AG09319 (cell line): ENCODE measurements at places on chromosomes 11 and 22.

DNA sequence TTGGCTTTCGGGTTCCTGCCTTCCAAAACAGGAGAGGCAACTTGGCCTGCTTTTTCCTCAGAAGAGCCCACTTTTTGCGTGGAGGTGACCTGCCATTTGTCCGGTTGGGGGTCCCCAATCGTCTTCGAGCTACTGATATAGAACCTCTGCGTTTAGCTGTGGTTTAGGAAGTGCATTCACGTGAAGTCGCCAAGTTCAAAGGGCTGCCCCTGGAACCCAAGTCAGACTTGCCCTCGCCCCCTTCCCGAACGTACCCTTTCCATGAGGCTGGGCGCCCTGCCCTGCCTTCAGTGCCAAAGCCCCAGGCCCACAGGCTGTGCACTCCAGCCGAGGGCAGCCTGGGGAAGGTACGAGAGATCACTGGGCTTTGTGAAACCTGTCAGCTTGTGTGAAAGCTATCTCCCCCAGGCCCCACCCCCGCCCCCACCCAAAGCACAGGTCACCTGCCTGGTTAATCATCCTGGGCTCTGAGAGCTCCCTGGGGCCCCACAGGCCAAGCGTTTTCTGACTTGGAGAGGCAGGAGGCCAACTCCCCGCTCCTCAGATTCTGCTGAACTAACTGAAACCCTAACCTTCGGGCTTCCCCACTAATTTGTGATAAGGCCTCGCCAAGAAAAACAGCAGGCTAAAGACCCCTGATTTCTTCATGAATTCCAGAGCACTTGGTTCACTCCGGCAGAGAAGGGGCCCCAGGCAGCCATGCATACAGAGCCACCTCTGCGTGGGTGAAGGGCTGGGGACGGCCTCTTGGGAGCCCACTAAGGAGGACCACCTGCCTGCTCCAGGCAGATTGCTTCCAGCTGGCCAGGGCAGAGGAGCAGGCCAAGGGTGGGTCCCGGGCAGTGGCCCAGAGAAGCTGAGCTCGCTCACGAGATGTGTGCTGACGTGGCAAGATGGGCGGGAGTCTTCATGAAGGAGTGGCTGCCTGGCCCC lies 25.8 kb upstream of the KCNQ1OT1 start:
- peak; percentile 63 for DNase-seq

DNA sequence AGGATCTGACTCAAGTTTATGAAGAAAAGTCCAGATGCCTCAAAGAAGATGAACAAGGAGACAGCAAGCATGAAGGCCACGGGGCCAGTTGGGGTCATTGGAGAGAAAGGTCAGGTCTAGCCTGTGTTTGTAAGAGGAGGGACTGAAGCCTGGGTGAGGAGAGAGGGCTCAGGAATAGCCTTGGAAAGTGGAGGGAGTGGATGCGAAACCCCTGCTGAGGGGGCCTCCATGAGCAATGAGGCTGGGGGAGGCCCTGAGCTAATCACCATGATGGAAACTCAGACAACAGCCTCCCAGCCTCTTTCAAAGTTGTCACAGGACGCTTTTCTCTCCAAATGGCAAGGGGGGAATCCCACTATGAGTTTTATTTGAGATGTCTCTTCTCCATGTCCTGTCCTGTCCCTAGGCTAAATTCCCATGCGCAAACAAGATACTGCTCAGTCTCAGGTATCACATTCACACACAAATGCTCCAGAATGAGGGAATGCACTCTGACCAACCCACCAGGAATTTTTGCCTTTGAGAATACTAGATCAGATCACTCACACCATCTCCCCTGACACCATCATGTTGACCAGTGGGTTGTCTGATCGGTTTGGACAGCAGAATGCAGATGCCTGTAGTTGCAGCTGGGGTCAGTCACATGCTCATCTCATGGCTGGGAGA lies 51.3 kb upstream of the TOP3B start:
- no peak for DNase-seq

- no peak for DNase-seq
Measured at GRCh38 chr11:64608046-64608445, 17.0 kb downstream of the SLC22A12 start.

DNA sequence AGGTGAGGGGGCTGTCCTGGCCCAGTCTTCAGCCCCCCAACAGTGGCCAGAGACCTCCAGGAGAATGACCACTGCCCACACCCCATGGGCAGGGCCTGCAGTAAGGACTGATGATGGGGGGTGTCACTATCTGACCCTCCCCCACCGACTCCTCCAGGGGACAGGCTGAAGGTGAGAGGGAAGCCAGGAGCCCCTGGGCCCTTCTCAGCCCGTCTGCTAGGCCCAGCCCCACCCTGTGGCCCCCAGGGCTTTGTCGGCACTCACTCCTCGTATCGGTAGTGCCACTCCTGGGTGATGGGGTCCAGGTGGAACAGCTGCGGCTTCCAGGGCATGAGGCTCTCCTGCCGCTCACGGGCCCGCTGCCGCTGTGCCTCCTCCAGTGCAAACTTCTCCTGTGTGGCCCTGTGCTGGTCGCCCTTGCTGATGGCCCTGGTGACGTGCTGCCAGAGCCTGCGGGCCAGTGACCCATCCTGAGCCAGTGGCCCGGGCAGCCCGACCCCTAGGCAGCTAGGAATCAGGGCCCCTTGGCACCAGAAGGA lies 35.4 kb upstream of the CARS1 start:
- no peak for DNase-seq

DNA sequence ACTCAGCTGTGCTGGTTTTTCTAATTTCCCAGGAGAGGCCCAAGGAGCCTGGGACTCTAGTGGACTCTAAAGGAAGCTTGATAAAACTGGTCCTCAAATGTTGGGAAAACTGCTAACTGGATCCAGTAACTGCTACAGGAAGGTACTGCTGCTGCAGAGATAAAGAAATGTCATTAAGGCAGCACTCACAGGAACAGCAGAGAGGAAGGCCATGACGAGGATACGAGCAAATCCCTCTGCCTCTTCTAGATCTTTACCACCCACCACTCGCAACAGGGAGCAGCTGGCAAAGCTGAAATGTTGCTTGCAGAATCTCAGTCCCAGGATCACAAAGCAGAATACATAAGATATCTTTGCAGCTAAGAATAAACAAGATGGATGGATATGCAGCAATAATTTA lies 23.5 kb downstream of the TTC28 start:
- DNase-seq: no peak

GRCh38 chr11:71176812-71177211 lies 75.6 kb downstream of the SHANK2 start:
- DNase-seq: no peak

GRCh38 chr22:42962295-42963230 lies 52.4 kb downstream of the PACSIN2 start:
- DNase-seq: no peak

GRCh38 chr11:113528982-113529381 lies 53.8 kb upstream of the DRD2 start:
- DNase-seq: no peak

- no peak for DNase-seq
Measured at GRCh38 chr22:49012712-49013395, 814.8 kb downstream of the BRD1 start.

DNA sequence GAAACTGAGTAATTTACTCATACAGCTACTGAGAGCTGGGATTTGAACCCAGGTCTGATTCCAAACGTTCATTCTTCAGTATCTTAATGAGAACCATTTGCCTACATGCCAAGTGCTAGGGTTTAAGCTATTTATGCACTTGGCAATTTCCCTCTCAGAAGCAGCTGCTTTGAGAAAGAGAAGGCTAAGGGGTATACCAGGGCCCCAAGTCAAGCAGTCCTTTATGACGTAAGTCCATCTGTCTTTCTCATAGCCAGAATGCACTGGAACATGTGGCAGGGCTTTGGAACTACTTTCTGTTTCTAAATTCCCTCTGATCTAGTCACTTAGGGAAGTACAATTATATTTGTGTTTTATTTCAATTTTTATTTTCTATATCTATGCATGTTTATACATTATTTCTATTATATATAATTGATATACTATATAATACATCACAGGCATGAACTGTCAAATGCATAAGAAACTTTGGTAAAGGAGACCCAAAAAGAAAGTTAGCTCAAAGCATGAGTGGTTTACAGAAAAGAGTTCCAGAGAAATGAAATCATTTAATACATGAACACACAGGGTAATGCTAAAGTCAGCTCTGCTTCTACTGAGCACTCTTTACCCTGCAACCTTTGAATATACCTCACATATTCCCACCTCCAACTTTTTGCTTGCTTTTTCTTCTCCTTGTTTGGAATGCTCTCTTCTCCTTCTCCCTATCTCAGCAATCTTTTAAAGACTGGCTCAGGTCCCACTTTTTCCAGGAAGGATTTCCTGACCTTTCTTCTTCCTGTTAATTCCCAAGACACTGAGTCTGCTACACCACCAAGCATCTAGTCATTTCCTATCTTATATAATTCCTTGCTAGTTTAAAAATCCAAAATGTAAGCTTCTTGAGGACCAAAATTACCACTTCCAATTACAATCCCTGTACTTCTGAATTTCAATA lies 80.5 kb upstream of the GDPD4 start:
- peak; percentile 41 for DNase-seq

GRCh38 chr11:95913830-95914615 lies 9.9 kb downstream of the MTMR2 start:
- DNase-seq: no peak

- DNase-seq: no peak
Measured at GRCh38 chr11:126224647-126225294, 13.2 kb downstream of the FAM118B start.

- DNase-seq: no peak
Measured at GRCh38 chr11:34354782-34355181, 3.0 kb downstream of the ABTB2 start.

GRCh38 chr22:30205281-30206115 lies 41.1 kb downstream of the LIF start:
- peak; percentile 93 for DNase-seq

GRCh38 chr11:46489656-46490560 lies 98.3 kb upstream of the CHRM4 start:
- DNase-seq: no peak

DNA sequence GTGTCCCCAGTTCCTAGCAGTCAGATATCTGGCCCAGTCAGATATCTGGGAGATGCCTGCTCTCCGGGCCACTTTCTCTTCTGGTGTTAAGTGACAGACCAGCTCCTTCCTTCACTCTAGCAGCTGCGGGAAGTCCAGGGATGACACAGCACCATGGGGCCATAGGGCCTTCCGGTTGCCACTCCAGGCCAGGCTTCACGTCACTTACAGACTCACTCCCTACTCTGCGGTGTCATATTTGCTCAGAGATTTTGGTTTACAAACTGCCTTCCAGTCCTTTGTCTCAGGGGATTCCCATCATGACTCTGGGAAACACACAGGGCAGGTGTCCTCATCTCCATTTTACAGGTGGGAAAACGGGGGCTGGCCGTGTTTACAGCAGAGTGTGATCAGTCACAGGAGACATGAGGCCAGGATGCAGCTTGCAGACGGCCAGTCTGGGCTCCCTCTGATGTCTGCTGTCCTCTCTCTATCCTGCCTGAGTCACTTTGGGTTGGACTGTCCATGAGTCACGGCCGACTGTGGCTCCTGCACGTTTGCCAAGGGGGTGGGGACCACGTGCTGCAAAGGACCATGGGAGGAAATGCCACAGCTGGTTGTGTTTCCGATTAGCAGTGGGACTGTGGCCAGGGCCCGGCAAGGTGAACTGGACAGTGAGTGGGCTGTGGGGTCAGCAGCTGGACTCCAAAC lies 8.2 kb upstream of the TBC1D22A start:
- DNase-seq: peak; percentile 92

DNA sequence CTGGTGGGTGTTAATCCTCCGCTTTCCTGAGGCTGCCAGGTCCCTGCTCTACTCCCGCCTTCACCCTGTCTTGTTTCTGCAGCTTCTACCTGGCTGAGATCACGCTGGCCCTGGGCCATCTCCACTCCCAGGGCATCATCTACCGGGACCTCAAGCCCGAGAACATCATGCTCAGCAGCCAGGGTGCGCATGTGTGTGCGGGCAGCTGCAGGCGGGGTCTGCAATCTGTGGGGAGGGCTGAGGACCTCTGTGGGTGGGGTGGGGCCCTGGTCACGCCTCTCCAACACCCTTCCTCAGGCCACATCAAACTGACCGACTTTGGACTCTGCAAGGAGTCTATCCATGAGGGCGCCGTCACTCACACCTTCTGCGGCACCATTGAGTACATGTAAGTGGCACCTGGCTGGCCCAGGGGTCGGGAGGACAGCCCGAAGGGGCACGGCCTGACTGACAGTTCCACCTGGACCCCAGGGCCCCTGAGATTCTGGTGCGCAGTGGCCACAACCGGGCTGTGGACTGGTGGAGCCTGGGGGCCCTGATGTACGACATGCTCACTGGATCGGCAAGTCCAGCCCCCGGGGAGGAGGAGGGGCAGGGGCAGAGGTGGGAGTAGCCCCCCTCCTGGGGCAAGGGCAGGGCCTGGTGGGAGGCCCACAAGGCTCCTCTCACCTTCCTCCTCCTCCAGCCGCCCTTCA lies 4.5 kb downstream of the RPS6KB2 start:
- no peak for DNase-seq

DNA sequence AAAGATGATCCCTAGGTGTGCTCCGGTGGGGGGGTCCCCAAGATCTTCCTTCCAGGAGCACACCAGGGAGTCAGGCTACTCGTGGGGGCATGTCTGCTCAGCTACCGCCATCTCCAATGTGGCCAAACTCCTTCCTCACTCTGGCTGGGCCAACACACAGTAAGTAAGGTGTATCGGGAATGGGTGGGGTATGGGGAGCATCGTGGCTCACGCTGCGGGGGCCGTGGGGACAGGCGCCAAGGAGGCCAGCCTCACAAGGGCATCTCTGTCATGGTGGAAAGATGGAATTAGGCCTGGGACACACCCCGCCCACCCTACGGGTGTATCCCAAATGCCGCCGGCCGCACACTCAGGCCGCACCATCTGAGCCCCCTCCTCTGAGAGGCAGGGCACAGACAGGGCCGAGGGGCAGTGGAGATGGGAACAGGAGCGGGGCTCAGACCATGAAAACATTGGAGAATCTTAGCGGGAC lies 8.3 kb downstream of the IGF2 start:
- DNase-seq: no peak

DNA sequence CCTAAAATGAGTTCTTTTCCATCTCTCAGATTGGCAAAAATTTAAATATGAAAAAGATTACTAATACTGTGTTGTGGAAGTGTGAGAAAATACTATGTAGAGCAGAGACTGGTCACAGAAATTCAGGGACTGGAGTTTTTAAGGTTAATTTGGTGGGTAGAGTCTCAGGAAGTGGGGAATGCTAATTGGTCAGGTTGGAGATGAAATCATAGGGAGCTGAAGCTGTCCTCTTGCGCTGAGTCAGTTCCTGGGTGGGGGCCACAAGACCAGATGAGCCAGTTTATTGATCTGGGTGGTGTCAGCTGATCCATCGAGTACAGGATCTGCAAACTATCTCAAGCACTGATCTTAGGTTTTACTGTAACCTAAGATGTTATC lies 29.4 kb upstream of the TMEM86A start:
- no peak for DNase-seq
